ENCODE measurements at places on chromosomes 3 and 15. TPM values are rescaled to one million over a fixed set of nuclear protein-coding genes. Genes with fewer than 3 reads are reported as not detected.

DNA sequence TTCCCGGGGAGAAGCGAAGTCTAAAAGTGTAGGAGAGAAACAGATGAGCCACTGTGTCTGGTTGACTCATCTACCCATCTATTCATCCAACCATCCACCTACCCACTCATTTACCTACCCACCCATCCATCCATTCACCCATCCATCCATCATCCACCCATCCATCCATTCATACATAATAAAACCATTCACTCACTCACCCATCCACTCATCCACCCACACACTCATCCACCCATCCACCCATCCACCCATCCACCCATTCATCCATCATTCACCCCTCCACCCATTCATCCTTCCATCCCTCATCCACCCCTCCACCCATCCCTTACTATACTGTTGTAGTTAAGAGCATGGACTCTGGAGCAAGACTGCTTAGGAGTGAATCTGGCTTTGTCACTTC lies 136.4 kb upstream of the ATP2B2 start:
- no peak for DNase-seq

EFCC1 gene
- polyA plus RNA-seq = 2.9 TPM

TIGIT gene
- 0.11 TPM for polyA plus RNA-seq

DNA sequence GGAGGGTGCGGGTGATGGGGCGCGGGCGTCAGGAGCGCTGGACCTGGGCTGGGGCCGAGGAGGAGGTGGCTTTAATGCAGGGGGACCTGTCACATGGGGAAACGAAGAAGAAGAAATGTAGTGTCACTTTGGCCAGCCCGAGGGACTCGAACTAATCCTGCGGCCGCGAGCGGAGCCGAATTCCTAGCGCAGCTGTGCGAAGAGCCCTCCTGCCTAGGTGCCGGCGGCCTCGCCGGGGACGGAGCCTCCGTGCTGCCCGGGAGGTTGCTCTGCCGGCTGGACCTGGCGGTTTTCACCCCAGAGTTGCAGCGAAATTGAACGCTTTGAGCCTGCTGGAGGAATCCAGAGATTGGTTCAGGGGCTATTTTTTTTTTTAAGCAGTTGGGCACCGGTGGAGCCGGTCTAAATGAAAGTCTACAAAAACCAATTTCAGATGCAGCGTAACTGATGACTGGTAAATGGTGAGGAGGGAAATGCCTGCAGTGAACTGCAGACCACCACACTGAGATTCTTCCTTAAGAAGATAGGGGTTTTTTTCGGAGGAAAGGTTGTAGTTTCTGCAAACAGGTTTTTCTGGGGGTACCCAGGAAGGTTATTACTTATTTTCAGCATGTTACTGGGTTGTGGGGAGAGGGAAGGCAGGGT lies 662 bp downstream of the TMEM108 start:
- DNase-seq = no peak

SELENOT gene
- polyA plus RNA-seq = 134 TPM

GRCh38 chr3:67000009-67000408 lies 1.9 kb downstream of the KBTBD8 start:
- DNase-seq = no peak

GP9 gene
- 1.00 TPM for polyA plus RNA-seq

CEMIP gene
- 3.1 TPM for polyA plus RNA-seq

DNA sequence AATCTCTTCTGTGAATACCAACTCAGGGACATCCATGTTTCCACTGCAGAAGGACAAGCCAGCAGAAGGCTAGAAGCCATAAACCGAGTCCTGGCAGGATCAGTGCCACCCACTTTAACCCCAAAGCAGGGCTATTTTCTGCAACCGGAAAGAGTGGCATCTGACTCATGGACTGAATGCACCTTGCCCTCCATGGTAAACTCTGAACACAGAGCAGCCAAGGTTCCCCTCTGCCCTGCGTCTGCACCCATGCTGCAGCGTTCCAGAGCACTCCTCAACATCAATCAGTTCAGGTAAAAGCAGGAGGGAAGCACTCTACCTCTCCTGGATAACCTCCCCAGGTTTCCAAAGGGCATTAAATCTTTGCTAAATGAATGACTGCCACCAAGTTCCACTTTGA lies 801 bp upstream of the NGRN start:
- no peak for DNase-seq

SFMBT1 gene
- 8.5 TPM for polyA plus RNA-seq

ANKUB1 gene
- not detected for polyA plus RNA-seq

DNA sequence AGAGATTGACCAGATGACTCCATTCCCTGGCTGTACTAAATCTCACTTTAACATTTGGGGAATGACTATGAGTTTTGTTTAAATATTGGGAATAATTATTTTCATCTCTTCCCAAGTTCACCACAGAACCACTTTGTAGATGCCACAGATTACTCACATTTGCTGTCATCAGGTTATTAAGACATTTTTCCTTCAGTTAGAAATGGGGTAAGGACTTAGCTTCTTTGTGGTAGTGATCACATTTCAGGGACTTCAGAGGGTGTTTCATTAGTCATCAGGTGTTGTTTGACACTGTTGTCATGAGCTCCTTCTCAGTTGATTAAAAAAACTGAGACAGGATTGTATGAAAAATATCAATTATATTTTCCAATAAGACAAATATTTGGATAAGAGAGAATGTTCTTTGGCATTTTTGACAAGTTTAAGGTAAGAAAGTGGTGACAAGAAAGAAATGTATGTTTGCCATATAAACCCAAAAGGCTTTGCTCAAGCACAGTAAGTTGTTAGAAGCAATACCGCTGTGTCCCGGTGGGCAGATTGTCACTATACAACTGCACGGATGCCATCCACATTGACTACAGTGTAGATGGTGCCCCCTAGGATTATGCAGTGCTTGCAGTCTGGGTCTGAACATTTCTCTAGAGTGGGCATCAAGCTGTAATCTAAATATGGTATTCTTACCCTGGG lies 22.3 kb downstream of the FBXL2 start:
- DNase-seq = no peak

DNA sequence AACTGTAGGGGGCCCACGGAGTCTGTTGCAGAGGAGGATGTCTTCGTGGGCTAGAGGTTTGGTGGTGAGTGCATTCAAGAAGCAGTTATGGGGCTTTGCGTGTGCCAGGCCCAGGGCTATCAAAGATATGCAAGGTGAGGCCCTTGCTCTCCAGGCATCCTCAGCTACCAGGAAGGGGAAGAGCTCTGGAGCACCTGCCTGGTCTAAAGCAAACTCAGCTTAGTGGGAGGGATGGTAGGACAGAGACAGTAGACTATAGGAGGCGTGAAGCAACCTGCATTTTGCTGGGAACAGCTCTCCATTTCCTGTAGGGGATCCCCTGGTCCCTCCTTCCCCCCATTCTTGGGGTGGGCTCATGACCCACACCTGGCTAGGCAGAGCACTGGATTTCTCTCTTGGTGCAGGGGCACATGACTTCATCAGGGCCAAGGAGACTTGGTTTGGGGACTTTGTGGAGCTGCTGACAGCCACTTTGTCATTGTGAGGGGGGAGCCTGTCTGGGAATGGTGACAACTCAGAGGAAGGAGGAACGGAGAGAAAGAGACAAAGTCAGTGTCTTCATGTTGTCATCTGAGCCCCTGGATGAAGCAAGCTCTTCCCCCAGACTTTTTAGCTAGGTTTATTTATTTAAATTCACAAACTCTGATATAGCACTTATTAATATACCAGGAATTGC lies 8.6 kb upstream of the EEFSEC start:
- DNase-seq = no peak

WDR93 gene
- polyA plus RNA-seq = 2.4 TPM

GRCh38 chr15:100090411-100090810 lies 251.4 kb downstream of the ADAMTS17 start:
- no peak for DNase-seq

ARGFX gene
- polyA plus RNA-seq = not detected

GRCh38 chr3:38551026-38551832 lies 55.1 kb downstream of the EXOG start:
- DNase-seq = no peak

HGD gene
- polyA plus RNA-seq = 92.9 TPM

DNA sequence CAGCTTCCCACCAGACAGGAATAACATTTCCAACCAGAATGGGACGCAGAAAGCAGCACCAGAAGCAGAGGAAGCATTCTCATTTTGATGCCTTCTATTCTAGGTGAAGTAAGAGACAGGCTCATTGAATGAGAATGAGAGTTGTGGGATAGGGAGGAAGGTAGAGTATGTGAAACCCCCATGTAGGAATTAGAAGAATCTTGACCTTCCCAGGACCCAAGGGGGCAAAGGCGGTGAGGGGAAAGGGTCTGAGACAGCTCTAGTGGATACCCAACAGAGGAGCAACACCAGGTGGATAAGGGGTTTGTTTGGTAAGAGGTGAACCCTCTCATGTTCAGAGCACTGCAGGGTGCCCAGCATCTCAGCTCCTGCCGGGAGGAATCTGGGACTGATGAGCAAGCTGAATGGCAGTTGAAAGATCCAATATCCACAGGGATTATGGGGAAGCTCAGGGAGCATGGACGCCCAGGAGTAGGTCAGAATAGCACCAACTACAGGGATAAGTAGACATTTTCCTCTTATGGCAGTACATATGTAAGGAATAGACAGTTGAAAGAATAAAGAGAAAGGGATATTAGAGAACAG lies 77.0 kb downstream of the PLCL2 start:
- no peak for DNase-seq

DNA sequence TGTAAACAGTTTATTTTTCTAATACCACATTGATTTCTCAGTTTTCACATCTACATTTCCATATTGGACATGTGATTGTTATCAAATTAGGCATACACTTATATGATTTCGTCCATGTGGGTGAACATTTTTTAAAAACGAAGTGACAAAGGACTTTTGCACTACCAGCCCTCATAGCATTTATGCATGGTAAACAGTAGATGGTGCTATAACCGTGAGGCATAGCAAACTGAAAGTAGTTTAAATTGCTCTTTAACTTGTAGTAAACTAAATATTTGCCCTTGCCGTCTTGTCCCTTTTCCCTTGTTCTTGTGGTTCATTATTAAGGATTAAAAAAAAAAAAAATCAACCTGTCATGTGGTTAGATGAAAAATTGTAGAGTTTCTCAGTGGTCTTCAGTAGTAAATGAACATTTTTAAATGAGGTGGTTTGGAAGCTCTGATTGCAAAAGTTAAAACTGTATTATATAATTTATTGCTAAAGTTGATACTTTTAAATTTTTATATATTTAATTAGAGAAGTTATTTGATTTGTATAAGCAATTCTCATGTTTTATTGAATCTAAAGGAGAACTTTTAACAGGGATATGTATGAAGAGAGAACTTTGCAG lies 24.0 kb downstream of the STX19 start:
- DNase-seq = no peak

DNA sequence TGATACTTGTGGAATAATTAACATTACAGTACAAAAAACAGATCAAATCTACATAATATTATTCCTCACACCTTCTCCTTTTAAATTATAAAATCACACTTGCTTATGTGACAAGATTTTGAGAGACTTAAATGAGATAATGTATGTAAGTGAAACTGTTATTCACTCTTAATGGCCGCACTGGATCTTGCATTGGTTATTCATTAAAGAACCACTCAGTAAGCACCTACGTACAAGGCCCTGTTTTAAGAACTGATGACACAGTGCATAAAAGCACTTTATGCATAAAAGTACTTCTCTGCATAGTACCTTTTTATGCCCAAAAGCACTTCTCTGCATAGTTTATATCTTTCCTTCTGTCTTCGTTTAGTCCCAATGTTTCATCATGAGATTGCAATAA lies 172.1 kb downstream of the GOLGA6L6 start:
- DNase-seq = no peak

CLDN1 gene
- polyA plus RNA-seq = 58.3 TPM

NUP210 gene
- 24.5 TPM for polyA plus RNA-seq
